Kidney (tissue), 22 donors: ENCODE measurements at places on chromosomes 7 and 10. TPM values are rescaled to one million over a fixed set of nuclear protein-coding genes. Genes with fewer than 3 reads are reported as not detected.
A peak's percentile ranks its signal among the peaks of the same experiment; 100 is the strongest.

GRCh38 chr10:81096558-81096957 lies 558.9 kb downstream of the SH2D4B start:
- H3K27ac ChIP-seq = no peak overlapping the region
- no peak for DNase-seq
- no peaks in the 10 kb centered on the region for H3K36me3 ChIP-seq
- no peaks in the 10 kb centered on the region for H3K27me3 ChIP-seq
- no peaks in the 10 kb centered on the region for H3K4me1 ChIP-seq

DNA sequence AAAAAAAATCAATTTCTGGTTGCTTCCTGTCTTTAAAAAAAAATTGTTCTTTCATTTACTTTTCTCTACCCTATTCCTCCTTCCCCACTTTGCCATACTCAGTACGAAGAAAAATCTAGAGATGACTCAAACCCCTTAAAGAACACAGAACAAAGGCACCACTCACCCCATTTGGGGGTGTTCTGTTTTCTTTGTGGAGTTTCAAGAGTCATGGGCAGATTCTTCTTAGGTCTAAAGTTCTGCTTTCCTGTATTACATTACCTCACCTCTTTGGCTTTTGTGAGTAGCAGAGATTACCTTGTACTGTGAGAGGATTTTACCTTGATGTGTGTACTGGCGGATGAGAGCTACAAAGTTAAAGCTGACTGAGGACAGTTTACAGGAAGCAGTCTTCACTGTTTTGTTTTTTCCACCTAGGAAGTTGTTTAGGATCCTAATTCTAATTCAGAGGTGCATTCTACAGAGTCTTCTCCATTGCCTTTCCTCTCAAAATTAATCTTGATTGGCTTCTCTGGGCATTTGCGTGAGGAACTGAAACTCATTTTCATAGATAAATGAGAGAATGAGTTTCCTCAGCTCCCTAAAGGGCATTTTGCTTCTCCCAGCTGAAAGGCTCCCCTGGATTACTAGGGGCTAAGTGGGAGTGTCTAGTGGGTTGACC lies 20.7 kb downstream of the AVL9 start:
- H3K4me1 ChIP-seq = no peaks in the 10 kb centered on the region
- no peaks in the 10 kb centered on the region for H3K27me3 ChIP-seq
- H3K27ac ChIP-seq = no peak overlapping the region
- DNase-seq = no peak
- no peaks in the 10 kb centered on the region for H3K36me3 ChIP-seq

Gene OR2A5
- not detected for total RNA-seq

Gene UNCX
- total RNA-seq = 2.0 TPM

Gene DNAJC2
- total RNA-seq = 20.9 TPM

DNA sequence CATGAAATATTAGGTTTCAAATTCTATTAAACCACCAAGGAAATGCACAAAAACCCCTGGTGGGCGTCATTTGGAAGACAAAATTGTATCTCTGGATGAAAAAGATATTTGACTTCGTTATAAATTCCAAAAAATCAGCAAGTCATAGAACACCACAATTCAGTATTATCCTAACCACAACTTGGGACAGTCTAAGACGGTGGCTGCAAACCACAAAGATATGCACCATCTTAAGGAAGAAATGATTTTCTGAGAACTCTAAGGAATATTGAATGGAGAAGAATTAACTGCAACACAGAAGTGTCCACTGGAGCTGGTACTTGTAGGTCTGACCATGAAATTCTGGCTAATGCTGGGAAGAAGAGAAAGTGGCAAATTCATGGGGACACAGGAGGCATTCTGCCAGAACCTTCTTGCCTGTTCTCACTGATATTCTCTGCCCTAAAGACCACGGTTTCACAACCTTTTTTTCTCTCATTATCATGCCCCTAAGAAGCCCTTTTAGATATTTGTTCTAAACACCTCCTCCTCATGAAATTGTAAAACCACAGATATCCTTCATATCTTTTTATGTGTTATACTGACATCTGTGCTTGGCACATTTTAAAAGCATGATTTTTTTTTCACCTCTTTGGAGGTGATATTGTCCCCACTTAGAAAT lies 92.9 kb downstream of the SFMBT2 start:
- H3K27ac ChIP-seq = no peak overlapping the region
- no peaks in the 10 kb centered on the region for H3K27me3 ChIP-seq
- H3K4me1 ChIP-seq = no peaks in the 10 kb centered on the region
- DNase-seq = no peak

GRCh38 chr7:30994206-30995100 lies 30.7 kb downstream of the GHRHR start:
- no peak overlapping the region for H3K4me3 ChIP-seq
- no peaks in the 10 kb centered on the region for H3K27me3 ChIP-seq
- no peak overlapping the region for H3K27ac ChIP-seq
- H3K4me1 ChIP-seq = no peaks in the 10 kb centered on the region

GRCh38 chr7:44101966-44102845 lies 1.9 kb upstream of the AEBP1 start:
- DNase-seq = peak; percentile 42
- H3K27ac ChIP-seq = peak overlapping the region; percentile 78
- H3K36me3 ChIP-seq = no peaks in the 10 kb centered on the region
- H3K4me3 ChIP-seq = no peak overlapping the region

GRCh38 chr7:100407285-100408180 lies 21.0 kb downstream of the ZCWPW1 start:
- no peak overlapping the region for H3K27ac ChIP-seq
- H3K4me1 ChIP-seq = no peaks in the 10 kb centered on the region
- no peaks in the 10 kb centered on the region for H3K36me3 ChIP-seq
- H3K4me3 ChIP-seq = no peak overlapping the region
- H3K27me3 ChIP-seq = no peaks in the 10 kb centered on the region

Gene PPP1R3A
- not detected for total RNA-seq

DNA sequence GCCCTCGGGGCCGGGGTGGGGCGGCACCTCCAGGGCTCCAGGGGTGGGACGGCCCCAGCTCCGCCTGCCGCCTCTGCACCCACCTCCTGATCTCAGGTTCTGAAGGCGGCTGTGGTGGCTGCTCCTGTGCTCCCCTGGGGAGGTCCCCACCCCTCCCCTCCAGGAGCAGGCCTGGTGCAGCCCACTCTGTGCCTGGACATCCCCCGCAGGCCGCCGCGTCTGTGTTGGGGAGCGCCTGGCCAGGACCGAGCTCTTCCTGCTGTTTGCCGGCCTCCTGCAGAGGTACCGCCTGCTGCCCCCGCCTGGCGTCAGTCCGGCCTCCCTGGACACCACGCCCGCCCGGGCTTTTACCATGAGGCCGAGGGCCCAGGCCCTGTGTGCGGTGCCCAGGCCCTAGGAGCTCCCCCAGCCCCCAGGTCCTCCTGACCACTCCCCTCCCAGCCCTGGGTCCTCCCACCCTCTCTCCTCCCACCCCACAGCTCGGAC lies 5.5 kb downstream of the CYP2W1 start:
- H3K27ac ChIP-seq = no peak overlapping the region
- DNase-seq = peak; percentile 65
- H3K36me3 ChIP-seq = no peaks in the 10 kb centered on the region
- H3K4me3 ChIP-seq = no peak overlapping the region

DNA sequence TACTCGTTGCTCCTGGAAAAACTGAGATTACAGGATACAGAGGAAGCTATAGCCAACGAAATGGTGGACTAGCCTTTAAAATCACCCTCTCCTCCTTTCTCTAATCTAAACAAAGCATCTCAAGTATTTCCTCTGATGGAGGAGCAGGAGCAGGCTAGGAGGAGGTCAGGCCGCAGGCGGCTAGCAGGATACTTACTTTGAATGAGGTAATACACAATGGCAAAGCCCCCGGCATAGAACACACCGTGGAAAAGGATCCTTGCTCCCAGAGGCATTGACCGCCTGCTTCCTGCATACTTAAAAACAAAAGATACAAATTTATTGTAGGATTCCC lies 64.4 kb downstream of the STK17A start:
- H3K4me1 ChIP-seq = peaks cover 26% of the 10 kb centered on the region
- DNase-seq = no peak
- no peak overlapping the region for H3K4me3 ChIP-seq

DNA sequence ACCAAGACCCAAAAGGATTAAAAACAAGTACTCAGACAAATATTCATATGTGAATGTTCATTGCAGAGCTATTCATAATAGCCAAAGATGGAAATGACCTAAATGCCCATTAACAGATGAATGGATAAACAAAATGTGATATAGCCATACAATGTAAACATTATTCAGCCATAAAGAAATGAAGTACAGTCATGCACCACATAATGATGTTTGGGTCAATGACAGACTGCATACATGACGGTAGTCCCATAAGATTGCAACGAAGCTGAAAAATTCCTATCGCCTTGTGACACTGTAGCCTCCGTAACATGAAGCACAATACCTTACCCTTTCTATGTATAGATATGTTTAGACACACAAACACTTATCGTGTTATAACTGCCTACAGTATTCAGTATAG lies 97.9 kb downstream of the ABLIM1 start:
- no peak overlapping the region for H3K4me3 ChIP-seq
- H3K4me1 ChIP-seq = peaks cover 3% of the 10 kb centered on the region
- H3K27me3 ChIP-seq = no peaks in the 10 kb centered on the region

DNA sequence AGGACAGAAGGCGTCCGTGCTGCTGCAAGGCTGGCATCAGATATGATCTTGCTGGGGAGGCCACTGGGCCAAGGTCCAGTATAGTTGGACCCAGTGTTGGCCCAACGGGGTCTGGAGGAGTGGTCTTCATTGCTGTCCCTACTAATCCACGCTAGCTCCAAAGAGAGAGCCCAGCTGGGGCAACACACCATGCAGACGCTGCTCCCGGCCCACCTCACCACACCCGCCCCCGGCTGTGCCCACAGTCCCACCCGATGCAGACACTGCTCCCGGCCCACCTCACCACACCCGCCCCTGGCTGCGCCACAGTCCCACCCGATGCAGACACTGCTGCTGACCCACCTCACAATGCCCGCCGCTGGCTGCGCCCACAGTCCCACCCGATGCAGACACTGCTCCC lies 121.5 kb downstream of the VIPR2 start:
- H3K4me3 ChIP-seq = no peak overlapping the region
- no peak overlapping the region for H3K27ac ChIP-seq
- H3K36me3 ChIP-seq = no peaks in the 10 kb centered on the region
- peak; percentile 30 for DNase-seq
- H3K4me1 ChIP-seq = peaks cover 12% of the 10 kb centered on the region
- no peaks in the 10 kb centered on the region for H3K27me3 ChIP-seq

Gene TAS2R4
- total RNA-seq = 2.5 TPM

GRCh38 chr7:115511330-115511729 lies 519.2 kb downstream of the TFEC start:
- H3K27ac ChIP-seq = no peak overlapping the region
- no peaks in the 10 kb centered on the region for H3K27me3 ChIP-seq
- no peaks in the 10 kb centered on the region for H3K36me3 ChIP-seq
- no peaks in the 10 kb centered on the region for H3K4me1 ChIP-seq

GRCh38 chr7:41428381-41428780 lies 274.5 kb downstream of the INHBA start:
- H3K4me1 ChIP-seq = no peaks in the 10 kb centered on the region
- no peaks in the 10 kb centered on the region for H3K27me3 ChIP-seq
- DNase-seq = no peak
- no peak overlapping the region for H3K27ac ChIP-seq

DNA sequence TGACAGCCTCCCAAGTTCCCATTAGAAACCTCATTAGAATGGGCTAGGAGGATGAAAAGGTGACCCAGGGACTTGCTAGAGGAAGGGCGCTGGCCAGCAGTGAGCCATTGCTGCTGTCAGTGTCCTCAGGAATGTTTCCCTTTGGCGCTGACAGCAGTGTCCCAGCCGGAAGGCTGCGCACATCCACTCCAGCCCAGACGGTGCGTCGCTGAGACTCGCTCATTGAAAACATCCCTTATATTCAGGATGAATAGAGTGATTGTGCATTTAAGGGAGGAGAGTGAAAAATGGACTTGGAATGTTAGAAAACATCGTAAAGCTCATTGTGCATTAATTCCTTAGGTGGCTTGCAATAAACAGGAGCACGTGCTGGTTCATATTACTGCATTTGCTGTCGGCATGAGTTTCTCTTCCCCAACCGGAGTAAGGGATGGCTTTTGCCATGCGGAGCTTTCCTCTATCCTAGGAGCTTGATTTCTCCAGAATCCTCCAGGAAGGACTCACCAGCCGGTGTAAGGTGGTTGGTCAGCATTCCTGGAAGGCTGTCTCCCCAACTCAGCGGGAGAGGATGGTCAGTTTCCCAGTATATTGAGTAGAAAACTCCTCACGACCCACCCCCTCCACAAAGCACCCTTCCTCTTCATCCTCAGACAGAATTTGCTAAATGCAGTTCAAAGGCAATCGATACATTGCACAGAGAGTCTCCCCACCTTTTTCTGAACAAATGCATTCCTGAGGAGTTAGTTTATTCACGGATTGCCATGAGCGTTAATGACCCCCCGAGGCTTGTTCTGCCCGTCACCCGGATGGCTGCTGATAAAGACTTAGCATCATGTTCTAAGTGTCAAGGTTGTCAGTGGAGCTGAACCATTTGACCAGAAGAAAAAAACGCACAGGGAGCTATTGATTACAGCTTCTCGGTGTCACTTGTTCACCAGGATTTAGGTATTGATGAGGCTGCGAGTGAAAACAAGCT lies 201.8 kb downstream of the EBF3 start:
- H3K27me3 ChIP-seq = no peaks in the 10 kb centered on the region
- no peaks in the 10 kb centered on the region for H3K4me1 ChIP-seq
- no peak overlapping the region for H3K4me3 ChIP-seq
- H3K27ac ChIP-seq = no peak overlapping the region
- DNase-seq = no peak

- no peaks in the 10 kb centered on the region for H3K36me3 ChIP-seq
- H3K27ac ChIP-seq = no peak overlapping the region
- no peaks in the 10 kb centered on the region for H3K27me3 ChIP-seq
- peak; percentile 51 for DNase-seq
- H3K4me1 ChIP-seq = no peaks in the 10 kb centered on the region
- no peak overlapping the region for H3K4me3 ChIP-seq
Observed at GRCh38 chr7:131546126-131546525, 10.3 kb downstream of the PODXL start.

Gene CYP2E1
- total RNA-seq = 2.9 TPM

Gene MEST
- 31.0 TPM for total RNA-seq

- no peaks in the 10 kb centered on the region for H3K27me3 ChIP-seq
- H3K36me3 ChIP-seq = no peaks in the 10 kb centered on the region
- no peak for DNase-seq
- no peaks in the 10 kb centered on the region for H3K4me1 ChIP-seq
- H3K27ac ChIP-seq = no peak overlapping the region
Observed at GRCh38 chr10:71389768-71390460, 6.8 kb upstream of the CDH23 start.

DNA sequence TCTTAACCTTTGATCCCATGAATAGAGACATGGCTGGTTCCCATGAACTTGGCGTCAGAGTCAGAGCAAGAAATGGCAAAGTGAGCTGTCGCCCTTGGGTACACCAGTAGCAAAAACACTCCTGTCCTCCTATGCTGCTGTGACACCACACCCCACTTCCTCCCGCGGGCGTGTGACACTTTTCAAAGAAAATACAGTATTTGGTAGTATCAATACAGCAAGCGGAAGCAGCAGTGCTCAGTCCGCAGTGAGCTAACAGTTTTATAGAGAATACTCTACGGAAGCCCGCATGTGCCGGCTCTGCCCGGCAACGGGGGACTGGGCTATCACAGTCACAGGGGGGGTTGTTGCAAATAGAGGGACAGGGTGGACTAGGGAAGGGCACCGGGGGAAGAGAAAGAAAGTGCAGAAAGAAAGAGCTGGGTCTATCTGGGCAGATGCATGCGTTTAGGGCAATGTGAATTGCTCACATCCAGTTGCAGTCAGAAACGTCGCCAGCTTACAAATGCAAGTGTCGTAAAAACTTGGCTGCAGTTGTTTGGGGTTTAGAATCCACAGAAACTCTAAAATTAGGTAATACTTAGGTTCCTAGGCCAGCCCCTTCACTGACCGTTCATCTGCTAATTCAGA lies 49.8 kb downstream of the PRKCQ start:
- no peaks in the 10 kb centered on the region for H3K36me3 ChIP-seq
- H3K27ac ChIP-seq = no peak overlapping the region
- no peak overlapping the region for H3K4me3 ChIP-seq
- no peaks in the 10 kb centered on the region for H3K4me1 ChIP-seq

Gene C10orf67
- total RNA-seq = 1.6 TPM
